Cortex of kidney (tissue), 1 donor: ENCODE measurements at places on chromosomes 1 and 21.

DNA sequence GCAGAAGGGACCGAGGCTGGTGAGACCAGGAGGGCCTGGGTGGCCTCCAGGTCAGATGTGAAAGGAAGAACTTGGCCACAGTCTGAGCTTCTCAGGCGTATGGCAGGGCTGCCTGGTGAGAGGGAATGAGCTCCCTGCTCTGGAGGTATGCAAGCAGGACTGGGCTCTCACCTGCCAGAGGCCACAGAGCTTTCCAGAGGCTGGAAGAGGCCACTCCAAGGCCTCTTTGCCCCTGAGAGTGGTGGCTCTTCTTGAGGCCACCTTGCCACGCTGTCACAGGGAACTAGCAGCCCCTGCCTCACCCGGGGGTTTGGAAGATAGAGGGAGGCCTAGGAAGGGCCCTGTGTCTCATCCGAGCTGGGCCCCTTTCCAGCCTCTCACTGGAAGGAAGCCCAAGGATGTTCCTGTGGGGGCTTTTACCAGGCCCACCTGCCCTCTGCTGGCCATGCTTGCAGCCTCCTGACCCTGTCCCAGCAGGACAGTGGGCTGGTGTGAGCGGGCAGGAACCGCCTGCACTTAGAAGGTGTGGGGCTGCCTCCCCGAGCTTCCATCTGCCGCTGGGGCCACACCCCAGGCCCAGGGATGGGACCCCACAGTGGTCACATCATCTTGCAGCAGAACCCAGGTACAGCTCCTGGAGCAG, 10.0 kb downstream of the PCSK9 start:
- DNase-seq = no peak

GRCh38 chr1:40477678-40478053, 576 bp downstream of the ZFP69 start:
- DNase-seq = no peak

- DNase-seq = no peak
Measured at GRCh38 chr1:168453056-168453455, 90.7 kb downstream of the XCL2 start.

GRCh38 chr21:42596657-42597056, 56.8 kb upstream of the PDE9A start:
- DNase-seq = no peak

GRCh38 chr1:164602480-164603093, 43.6 kb downstream of the PBX1 start:
- no peak for DNase-seq

GRCh38 chr21:32001390-32001789, 128.6 kb downstream of the HUNK start:
- no peak for DNase-seq

- DNase-seq = no peak
Measured at GRCh38 chr1:230240446-230241086, 173.5 kb downstream of the GALNT2 start.

GRCh38 chr1:115977499-115978258, 1.4 kb downstream of the SLC22A15 start:
- no peak for DNase-seq

GRCh38 chr1:240739754-240740153, 127.8 kb upstream of the GREM2 start:
- DNase-seq = no peak

GRCh38 chr1:9846611-9847171, 22.9 kb upstream of the CLSTN1 start:
- DNase-seq = no peak
